ENCODE measurements at places on chromosomes 5 and 9. TPM values are rescaled to one million over a fixed set of nuclear protein-coding genes. Genes with fewer than 3 reads are reported as not detected.

SMARCA2 gene
- total RNA-seq: 83.1 TPM

EMB gene
- 14.5 TPM for total RNA-seq

GABRG2 gene
- total RNA-seq: not detected

SELENOP gene
- 171 TPM for total RNA-seq

FASTKD3 gene
- 10.9 TPM for total RNA-seq

INSL6 gene
- not detected for total RNA-seq

PCDHB15 gene
- total RNA-seq: 1.1 TPM

DNA sequence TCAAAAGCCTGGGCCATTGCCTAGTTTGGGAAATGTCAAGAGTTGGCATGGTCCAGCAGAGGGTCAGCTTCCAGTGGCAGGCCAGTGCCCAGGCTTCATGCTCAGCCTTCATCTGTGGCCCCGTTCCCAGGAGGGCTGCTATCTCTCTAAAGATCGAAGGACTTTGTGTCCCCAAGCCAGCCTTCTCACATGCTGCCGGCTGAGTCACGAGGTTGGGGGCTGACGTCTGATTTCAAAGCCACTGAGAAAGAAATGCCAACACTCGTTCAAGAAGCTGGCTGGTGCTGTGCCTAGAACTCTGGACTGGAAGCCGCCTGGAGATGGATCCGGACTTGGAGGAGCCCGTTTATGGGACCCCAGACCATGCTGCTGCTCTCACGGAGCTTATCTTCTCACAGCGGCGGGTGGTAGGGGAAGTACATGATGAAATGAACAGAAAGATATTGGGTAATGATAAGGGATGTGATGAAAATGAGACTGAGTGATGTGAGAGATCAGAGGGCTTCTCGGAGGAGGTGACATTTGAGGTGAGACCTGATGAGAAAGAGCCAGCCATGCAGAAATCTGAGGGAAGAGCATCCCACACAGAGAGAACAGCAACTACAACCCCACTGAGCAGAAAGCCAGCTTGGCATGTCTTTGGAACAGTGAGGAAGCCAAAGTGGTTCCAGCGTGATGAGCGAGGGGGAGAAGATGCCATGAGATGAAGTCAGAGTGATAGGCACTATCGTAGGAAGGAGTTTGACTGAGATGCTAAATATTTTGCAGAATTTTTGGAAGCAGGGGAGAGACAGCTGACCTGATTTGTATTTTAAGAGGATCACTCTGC lies 54.9 kb upstream of the BOD1 start:
- no peak for DNase-seq

DNA sequence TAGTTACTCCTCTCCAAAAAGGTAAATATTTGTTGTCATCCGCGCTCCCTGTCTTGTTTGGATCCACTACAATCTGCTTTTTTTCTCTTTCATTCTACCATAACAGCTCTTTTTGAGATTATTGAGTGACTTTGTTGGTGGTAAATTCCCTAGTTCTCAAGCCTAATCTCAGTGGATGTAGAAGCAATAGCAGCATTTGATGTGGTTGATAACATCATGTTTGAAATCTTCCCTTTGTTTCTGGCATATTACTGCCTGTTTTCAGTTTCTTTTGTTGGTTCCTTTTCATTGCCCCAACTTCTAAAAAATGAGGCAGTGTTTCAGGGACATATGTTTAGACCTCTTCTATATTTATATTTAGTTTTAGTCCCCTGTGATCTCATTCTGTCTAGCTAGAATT lies 8.9 kb downstream of the CDC42SE2 start:
- no peak for DNase-seq

DNA sequence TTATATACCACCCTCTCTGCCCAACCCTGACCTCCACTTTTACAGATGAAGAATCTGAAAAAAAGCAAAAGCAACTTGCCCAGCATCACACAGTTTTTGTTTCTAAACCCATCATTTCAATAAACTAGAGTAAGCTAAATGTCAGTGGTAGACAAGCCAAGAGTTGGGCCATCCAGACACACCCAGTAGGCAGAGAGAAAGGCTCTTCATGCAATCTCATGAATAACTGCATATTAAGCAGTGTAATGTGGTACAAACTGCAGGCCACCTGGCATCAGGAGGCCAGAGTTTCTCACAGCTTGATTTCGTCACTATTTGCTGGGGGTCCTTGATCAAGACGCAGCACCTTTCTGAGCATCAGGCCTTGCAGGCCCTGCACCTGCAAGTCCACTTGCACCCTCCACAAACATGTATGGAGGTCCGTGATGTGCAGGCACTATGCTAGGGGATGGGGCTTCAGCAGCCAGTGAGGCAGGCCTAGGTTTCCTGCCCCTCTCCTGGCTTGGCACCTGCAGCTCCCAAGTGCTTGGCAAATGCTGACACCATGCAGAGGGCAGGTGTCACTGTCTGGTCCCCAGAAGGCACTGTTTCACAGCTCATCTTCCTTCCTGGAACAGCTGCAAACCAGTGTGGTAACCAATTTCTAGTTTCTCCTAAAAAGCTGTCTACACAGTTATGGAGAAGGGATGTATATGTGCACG lies 29.8 kb downstream of the ADAM19 start:
- no peak for DNase-seq

DNA sequence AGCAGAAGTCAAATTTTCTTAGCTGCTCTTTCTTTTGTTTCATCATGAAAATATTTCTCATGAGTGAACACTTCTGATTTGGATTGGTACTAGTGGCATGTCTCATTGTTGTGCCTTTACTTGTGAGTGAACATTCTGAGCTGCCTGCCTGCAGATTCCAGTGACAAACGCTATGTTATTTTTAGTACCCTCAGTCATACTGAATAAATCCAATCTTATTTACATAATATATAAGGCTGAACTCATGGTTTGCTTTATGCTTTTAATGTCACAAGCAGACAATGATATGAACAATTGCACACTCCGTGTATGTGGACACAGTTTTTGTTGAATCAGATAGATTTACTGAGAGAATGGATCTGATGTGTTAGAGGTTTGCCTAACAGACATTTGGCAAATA lies 67.8 kb downstream of the ACTBL2 start:
- DNase-seq: peak; percentile 52

GRCh38 chr9:75108571-75108970 lies 20.3 kb downstream of the OSTF1 start:
- no peak for DNase-seq

GRCh38 chr5:80206282-80206681 lies 49.6 kb downstream of the SERINC5 start:
- peak; percentile 92 for DNase-seq

GRCh38 chr9:98625728-98626127 lies 83.0 kb downstream of the GABBR2 start:
- DNase-seq: no peak

DNA sequence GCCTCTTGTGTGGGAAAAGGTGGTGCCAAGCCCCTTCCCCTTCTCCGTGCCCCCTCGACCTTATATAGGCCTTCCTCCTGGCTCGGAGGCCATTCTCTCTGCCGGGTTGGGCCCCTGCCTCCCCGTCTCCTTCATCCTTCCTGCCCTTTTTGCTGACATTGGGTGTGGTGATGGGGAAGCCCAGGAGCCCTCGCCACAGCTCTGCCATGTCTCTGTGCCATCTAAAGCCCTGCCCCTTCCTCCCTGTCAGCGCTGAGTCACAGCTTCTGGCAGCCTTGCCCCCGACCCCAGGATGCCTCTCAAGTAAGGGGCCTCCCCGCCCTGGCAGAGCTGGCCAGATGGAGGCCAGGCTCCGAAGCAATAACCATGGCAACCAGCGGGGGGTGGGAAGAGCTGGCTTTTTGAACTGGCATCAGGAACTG lies 30.4 kb downstream of the JADE2 start:
- DNase-seq: peak; percentile 93

DNA sequence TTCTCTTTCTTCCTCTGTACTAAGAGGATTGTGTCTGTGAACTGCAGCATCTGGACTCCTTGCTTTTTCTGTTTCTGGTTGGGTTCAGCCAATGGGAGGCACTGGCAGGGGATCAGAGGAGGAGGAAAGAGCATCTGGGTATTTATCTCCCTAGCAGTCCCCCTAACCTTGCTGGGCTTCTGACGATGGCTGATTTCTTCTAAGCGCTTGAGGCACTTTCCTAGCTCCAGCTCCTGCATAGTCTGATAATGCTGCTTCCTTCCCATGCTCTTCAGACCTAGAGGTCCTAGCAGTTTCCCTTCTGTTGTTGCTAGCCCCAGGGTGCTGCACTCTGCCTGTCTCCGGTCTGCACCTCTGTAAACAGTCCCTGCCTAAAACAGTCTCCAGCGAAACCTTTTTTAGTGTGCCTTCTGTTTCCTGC lies 225.1 kb downstream of the PDZD2 start:
- DNase-seq: no peak

DNA sequence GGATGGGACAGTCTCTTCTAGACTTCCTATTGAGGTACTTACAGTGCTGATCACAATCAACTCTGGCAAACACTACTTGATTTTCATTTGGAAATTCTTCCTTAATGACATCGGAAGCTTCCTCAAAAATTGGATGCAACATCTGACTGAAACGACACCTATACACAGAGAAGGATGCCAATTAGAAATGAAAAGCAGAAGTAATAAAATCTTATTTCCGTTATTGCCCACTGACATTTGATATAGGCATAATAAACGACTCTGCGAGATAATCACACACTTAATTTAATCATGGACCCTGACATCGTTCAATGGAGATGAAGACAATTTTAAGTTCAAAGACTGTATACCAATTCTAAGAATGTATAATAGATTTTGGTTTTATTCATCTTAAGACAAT lies 46.4 kb downstream of the ERP44 start:
- DNase-seq: no peak

DNA sequence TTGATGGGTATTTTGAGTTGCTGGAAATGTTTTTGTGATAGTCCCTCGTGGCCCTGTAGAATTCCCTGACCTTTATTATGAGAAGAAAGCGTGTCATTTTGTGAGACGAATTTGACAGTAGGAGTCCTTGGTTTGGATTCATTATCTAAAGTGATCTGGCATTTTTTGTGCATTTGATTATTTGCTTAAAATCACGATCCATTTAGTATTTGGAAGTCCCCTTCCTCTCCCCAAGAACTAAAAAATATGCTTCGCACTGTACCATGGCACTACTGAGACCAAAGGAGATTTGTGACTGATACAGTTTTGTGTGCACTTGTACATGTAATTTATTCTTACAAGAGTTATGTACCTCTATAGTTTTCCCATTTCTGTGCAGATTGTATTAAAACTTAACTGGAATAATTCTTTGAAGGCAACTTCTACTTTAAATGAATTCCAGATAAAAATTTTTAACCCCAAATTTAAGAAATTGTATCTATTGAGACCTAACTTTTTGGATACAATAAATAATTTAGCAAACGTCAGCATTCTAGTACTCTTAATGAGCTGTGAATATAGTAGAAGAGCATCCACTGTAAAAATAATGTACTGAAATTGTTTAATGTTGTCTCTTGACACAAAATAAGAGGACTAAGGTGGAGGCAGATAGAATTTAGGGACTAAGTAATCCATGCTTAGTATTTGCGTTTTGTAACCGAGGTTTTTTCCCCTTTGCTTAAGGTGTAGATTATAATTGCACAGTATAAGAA lies 2.1 kb downstream of the MAP3K1 start:
- DNase-seq: no peak

GRCh38 chr5:115496936-115497576 lies 47.5 kb downstream of the FEM1C start:
- no peak for DNase-seq

DNA sequence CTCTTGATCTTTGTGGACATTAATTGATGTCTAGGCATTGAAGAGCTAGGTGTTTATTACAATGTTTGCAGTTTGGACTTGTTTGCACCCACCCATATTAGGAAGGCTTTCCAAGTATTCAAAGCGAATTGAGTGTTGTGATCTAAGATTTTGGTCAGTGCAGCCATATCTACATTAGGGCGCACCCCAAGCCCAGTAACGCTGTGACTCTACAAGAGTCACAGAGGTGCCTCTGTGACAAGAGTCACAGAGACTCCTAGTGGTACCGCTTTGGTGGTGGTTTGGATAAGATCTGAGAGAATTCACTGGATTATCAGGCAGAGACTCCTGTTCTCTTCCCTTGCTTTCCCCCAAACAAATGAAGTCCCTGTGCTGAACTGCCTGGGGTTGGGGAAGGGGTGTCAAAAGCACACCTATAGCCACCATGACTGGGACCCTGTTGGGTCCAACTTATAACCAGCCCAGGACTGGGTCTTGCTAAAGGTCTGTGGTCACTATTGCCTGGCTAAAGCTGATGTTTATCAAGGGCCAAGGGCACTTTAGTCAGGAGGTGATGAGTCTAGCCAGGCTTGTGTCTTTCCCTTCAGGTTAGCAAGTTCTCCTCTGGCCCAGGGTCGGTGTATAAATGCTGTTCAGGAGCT lies 114.1 kb upstream of the RIOK2 start:
- peak; percentile 56 for DNase-seq

DNA sequence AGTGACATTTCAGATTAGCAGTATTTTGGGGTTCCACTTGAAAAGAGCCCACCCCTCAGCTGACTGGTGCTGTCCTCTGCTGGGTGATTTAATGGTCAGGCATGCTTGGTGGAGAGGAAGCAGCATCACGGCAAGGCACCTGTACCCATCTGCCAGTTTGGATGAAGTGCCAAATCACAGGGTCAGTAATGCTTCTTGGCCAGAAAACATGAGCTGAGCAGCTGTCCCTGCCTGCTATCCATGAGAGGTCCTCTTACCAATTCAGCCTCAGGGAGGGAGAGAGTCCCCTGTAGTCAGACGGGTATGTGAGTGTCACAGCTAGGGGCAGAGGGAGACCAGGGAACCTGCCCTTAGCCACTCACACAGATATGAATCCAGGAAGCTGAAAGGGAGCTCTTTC lies 137.9 kb downstream of the SEC61B start:
- DNase-seq: no peak

DNA sequence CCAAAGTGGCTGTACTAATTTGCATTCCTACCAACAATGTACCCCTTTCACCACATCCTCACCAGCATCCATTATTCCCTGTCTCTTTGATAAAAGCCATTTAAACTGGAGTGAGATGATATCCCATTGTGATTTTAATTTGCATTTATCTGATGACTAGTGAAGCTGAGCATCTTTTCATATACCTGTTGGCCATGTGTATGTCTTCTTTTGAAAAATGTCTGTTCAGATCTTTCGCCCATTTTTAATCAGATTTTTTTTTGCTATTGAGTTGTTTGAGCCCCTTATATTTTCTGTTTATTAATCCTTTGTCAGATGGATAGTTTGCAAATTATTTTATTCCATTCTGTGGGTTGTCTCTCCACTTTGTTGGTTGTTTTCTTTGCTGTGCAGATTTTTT lies 121.0 kb upstream of the LRRTM2 start:
- no peak for DNase-seq
